ENCODE measurements at places on chromosomes 4 and X.

GRCh38 chr4:173537613-173538147 is 7.7 kb upstream of the HAND2 start:
- no peak for DNase-seq

- no peak for DNase-seq
These were observed 13.6 kb downstream of the LDB2 start for GRCh38 chr4:16884673-16885460.

GRCh38 chr4:54085284-54085683 is 14.7 kb upstream of the GSX2 start:
- DNase-seq, result no peak

GRCh38 chrX:23509256-23509655 is 158.0 kb upstream of the PRDX4 start:
- no peak for DNase-seq

GRCh38 chr4:57104706-57105560 is 5.3 kb downstream of the IGFBP7 start:
- DNase-seq, result no peak

Measured in stimulated activated CD4-positive, alpha-beta T cell treated with anti-CD3 and anti-CD28 coated beads, TNF-alpha, amount 100 ng/mL, for 1 hour (primary cell).